ENCODE measurements at places on chromosomes 7 and 10.

DNA sequence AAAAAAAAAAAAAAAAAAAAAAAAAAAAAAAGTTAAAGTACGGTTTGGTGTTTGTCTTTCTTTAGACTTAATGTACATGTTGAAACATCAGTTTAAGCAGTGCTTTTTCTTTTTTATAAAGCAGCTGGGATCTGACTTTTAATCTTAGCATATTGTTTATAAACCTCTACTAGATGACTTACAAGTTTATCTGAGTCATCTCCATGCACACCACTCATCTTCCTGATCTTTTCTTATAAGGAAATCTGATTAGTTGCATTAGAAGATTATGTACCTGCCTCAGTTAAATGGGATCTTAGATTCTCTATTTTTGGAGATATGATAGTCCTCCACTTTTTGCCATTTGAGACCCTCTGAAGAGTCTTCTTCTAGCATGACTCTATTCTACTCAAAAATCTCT lies 391.9 kb upstream of the LRGUK start:
- no peak for DNase-seq

DNA sequence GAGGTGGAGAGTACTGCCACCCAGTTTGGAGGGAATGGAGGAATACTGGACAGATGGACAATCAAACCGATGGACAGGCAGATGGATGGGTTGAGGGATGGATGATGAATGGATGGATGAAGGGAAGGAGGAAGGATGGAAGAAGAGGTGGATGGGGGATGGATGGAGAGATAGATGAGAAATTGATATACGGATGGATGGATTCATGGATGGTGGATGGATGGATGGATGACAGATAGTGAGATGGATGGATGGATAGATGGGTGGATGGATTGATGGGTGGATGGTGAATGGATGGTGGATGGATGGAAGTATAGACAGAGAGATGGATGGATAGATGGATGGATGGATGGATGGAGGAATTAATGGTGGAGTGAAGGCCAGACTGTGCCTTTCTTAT lies 42.6 kb downstream of the ALOX5 start:
- no peak for DNase-seq

DNA sequence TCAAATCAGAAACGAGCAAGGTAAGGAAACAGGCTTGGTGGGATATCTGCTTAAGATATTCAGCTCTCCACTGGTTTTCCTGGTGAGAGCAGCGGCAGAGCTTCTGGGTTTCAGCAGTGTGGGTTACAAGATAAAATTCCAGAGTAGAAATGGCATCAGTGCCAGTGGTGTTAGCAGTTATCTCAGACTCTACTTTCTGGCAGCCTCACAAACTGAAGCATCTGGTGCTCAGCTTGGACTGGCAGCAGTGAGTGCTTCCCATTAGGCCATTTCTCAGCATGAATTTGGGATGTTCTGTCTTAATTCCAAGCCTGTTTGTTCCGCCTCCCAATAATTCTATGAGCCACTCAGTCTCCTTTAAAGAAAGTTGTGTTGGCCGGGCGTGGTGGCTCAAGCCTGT lies 6.9 kb upstream of the GSTO2 start:
- no peak for DNase-seq

DNA sequence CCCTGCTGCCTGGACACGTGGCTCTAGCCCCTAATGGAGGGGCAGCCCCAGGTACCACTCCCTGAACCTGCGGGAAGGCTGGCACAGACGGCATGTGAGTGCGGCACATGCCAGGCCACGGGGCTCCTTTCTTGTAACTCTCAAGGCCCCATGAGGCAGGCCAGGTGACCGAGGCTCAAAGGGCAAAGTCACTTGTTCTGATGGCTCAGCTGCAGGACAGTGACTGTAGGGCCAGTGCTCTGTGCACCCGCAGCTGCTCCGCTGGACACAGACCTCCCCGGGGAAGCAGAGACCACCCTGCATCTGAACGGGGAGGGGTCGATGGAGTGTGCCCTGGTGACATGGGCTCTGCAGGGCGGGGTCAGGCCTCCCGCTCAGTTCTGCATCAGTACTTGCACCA lies 55.3 kb downstream of the PTPRE start:
- no peak for DNase-seq

- DNase-seq, result no peak
Measured at GRCh38 chr10:53702489-53702888, 929.9 kb upstream of the MBL2 start.

- no peak for DNase-seq
Measured at GRCh38 chr10:122102869-122103525, 114.0 kb downstream of the TACC2 start.
